Activated CD4-positive, CD25-positive, alpha-beta regulatory T cell treated with anti-CD3 and anti-CD28 coated beads, Interleukin-2, amount 50 U/mL, for 16 hours (primary cell): ENCODE measurements at places on chromosomes 12 and 14.
A peak's percentile ranks its signal among the peaks of the same experiment; 100 is the strongest.

DNA sequence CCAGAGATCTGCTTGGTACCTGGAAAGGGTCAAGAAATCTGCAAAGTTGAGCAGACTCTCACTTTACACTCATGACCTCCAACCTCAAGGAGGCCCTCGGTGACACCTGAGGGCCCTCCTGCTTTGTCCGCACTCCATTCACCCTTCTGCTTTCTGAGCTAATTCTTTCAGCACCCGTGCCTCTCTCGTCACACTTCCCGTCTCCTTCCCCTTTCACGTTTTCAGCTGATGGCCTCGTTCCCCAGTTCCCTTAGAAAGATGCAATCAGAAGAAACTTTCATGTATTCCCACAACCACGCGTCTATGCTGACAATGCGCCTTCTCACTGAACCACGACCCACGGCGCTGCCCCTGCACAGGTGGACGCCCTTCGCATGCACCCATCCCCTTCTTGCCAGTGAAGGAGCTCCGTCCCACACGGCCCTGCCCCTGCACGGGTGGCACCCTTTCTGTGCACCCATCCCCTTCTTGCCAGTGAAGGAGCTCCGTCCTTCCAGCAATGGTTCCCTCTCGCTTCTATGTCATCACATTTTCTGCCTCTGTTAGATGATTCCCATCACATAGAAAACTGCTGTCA lies 340.1 kb upstream of the FKBP4 start:
- DNase-seq, result no peak

GRCh38 chr14:20578325-20578724 lies 9.5 kb downstream of the RNASE11 start:
- DNase-seq, result no peak

GRCh38 chr12:6192604-6193380 lies 7.4 kb upstream of the CD9 start:
- no peak for DNase-seq

DNA sequence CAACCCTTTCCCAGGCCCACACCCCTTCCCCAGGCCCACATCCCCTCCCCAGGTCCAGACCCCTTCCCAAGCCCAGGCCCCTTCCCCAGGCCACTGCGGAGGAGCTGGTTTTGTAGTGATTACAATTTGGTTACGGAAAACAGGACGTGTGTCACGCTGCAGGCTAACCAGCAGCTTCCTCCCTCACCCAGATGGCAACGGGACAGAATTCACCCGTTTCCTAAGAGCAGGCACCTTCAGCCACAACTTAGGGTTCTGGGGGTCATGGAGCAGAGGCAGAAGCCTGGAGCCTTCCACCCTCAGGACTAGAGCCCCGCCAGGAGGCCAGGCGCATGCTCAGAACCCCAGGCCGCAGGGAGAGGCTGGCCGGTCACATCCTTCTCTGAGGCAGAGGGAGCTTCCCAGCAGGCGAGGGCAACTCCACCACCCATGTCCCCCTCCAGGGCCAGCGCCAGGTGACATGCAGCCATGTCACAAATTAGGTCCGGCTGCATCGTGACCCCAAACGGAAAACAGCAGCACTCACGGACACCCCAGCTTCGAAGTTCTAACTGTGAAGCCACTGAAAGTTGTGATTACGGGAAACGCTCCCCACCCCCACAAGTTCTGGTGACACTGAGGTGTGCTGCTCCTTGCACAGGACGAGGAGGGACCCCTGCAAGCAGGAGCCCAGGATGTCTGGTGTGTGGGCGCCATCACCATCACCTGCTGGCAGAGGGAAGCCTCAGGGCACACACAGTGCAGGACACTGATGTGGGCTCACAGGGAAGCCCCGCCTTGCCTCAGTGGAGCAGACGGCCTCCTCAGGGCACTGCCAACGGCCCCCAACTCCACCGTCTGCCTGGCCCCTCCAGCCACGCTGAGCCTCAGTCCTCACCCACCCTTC lies 7.7 kb downstream of the BRF1 start:
- no peak for DNase-seq

DNA sequence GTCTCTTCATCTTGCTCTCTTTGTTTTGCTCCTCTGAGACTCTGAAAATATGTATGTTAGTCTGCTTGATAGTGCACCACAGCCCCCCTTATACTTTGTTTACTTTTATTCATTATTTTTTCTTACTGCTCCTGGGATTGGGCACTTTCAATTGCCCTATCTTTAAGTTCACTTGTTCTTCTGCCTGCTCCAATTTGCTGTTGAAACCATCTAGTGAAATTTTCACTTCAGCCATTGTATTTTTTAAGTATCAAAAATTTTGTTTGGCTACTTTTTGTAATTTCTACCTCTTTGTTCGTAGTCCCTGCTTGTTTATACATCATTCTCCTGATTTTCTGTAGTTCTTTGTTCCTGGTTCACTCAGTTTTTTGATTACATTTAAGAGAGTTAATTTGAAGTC lies 223.3 kb downstream of the SLC38A4 start:
- DNase-seq, result no peak

- DNase-seq, result no peak
Observed at GRCh38 chr14:40164083-40164482, 731.9 kb upstream of the FBXO33 start.

DNA sequence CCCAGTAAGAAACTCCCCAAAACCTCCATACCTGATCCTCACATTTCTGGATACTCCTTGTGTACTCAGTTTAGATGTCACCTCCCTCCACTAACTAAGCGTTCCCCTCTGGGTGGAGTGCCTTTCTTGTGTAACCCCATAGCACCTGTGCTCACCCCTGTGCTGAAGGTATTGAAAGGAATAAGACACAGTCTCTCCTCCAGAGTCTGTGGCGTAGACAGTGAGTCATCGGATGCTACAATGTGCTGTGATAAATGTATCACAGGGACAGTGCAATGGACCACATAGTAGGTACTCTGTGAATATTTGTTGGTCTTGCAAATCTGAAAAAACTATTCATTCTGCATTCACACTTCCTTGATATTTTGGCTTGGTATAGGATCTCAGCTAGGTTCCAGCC lies 30.8 kb downstream of the TSPAN9 start:
- DNase-seq, result no peak

GRCh38 chr12:95953000-95953399 lies 9.9 kb downstream of the AMDHD1 start:
- DNase-seq, result no peak

- no peak for DNase-seq
Observed at GRCh38 chr14:23171222-23171975, 12.1 kb downstream of the SLC7A8 start.

GRCh38 chr14:100292301-100292775 lies 13.9 kb downstream of the SLC25A29 start:
- DNase-seq, result no peak

GRCh38 chr12:43238281-43238680 lies 313.7 kb downstream of the ADAMTS20 start:
- no peak for DNase-seq

- DNase-seq, result no peak
Observed at GRCh38 chr12:12178559-12178958, 88.3 kb downstream of the LRP6 start.

DNA sequence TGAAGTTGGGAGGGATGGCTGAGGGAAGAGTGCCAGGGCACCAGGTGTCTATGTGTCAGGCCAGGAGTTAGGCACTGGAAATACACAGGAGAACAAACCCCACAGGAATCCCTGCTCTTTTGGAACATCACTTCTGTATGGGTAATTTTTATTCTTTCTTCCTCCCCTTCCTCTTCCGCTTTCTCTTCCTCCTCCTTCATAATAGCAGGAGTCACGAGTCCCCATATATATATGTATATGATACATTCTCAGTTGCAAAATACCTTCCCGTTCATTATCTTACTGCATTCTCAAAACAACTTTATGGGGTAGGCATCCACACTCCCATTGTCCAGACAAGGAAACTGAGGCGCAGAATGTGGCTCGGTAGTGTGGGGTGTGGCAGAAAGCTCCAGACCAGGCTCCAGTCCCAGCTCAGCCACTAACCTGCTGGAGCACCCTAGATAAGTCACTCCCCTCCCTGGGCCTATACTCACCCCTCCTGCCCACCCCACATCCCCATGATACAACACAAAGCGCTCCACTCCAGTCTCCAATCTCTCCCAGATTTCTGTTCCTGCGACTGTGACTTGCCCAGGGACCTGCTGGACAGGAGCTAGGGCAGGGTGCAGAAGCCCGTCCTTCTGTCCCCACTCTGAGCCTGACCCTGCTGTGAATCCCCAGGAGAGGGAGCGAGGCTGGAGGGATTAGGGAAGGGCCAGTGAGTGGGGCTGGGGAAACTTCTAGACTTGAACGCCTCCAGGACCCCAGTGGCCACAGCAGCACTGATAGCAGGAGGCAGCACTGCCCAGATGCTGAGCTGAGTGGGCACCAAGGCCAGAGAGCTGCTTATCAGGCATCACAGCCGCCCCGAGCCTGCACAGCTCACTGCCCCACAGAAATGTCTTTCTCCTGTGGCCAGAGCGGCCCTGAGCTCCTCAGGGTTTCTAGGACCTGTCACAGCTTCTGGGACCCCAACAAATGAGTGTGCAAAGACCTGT lies 1.4 kb upstream of the AQP2 start:
- no peak for DNase-seq

DNA sequence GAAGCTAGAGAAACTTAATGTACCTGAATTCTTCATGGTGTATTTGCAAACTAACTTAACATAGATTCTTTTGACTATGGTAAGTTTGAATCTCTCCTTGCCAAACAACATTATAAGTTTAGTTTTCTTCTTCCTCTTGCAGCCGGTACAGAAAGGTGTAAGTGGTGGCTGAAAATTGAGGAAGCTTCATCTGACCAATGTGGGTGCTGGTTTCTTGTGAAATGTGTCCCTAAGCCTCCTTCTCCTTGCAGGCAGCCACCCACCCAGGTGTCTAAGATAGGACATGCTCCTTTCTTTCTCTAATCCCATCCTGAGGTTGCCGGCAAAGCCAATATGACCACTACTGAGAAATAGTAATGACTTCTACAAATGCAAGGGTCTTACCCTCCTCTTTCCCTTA lies 20.6 kb downstream of the GSG1 start:
- no peak for DNase-seq

- no peak for DNase-seq
Observed at GRCh38 chr12:95731519-95731958, 59.0 kb downstream of the NTN4 start.

- DNase-seq, result no peak
Observed at GRCh38 chr12:64884164-64884542, 59.7 kb downstream of the TBC1D30 start.

DNA sequence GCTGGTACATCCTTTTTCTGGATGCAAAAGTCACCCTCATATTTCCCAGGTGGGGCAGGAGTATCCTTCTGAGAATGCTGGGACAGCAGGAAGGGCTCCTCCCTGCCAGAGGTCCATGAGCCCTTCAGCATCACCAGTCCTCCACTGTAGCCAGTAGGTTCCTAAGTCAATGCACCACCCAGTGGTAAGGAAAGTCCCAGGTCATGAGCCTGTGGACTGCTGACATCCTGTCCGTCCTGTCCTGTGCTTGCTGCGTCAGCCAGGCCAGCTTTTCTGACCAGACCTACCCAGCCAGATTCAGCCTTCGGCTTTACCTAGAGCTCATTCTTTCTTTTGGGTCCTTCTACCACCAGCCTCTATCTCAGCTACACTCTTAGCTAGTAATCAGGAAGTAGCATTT lies 23.0 kb upstream of the ACTN1 start:
- no peak for DNase-seq

- DNase-seq, result no peak
Observed at GRCh38 chr12:103620395-103620794, 33.3 kb downstream of the STAB2 start.

GRCh38 chr12:122523280-122523679 lies 3.5 kb downstream of the RSRC2 start:
- DNase-seq, result no peak

GRCh38 chr12:15928870-15929571 lies 17.9 kb downstream of the DERA start:
- DNase-seq, result no peak

DNA sequence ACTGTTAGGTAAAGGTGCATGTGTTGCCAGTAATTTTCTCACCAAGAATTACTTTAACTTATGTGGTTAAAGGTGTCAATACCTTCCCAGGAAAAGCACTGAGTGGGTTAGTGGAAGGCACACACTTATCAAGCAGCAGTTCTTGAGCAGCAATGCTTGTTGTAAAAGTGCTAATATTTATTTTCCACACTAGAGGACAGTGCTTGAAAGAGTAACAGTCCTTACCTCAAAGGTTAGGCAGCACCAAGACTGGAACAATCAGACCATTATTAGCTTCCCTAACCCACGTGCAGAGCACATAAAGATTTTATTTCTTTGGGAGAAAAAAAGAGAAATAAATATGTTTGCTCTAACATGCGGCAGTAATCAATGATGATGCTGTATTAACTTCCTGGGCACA lies 48.8 kb upstream of the KRR1 start:
- no peak for DNase-seq

DNA sequence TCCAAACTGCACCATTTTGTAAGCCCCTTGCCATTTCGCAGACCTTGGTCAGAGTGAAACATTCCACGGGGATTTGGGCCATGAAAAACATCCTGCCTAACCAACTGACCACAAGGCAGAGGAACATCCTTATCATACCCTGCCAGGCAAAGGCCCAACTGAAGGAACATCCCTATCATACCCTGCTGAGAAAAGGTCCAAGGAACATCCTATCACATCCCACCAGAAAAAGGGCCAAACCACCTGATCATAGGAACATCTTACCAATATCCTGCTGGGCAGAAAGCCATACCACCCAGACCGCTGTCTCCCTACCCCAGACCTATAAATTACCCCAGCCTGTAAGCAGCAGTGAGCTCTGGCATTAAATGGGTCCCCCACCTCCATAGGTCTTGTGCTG lies 19.4 kb upstream of the LRRC9 start:
- DNase-seq, result no peak

DNA sequence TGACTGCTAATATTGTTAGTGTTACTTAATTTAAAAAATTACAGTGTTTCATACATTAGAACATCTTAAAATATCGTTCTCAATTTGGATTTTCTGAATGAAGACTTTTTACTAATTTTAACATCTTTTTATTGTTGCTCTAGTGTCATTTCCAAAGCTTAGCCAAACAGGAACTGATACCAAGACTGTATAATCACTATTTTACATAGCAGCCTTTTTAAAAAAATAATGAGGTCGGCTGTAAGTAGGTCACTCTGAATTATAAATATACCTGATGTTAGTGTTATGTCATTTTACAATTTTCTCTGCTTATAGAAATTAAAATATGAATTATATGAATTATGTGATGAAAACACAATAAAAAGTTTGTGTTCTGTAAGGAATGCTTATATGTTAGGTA lies 321.5 kb downstream of the TMEM117 start:
- DNase-seq, result no peak

GRCh38 chr12:107152315-107152714 lies 59.0 kb upstream of the CRY1 start:
- DNase-seq, result no peak

- no peak for DNase-seq
Observed at GRCh38 chr12:70197345-70197744, 45.9 kb upstream of the CNOT2 start.

GRCh38 chr14:31937730-31938346 lies 139.3 kb upstream of the ARHGAP5 start:
- peak; percentile 36 for DNase-seq

- no peak for DNase-seq
Observed at GRCh38 chr12:41365653-41366171, 177.6 kb downstream of the PDZRN4 start.
